ENCODE measurements at places on chromosomes 12 and 14.

DNA sequence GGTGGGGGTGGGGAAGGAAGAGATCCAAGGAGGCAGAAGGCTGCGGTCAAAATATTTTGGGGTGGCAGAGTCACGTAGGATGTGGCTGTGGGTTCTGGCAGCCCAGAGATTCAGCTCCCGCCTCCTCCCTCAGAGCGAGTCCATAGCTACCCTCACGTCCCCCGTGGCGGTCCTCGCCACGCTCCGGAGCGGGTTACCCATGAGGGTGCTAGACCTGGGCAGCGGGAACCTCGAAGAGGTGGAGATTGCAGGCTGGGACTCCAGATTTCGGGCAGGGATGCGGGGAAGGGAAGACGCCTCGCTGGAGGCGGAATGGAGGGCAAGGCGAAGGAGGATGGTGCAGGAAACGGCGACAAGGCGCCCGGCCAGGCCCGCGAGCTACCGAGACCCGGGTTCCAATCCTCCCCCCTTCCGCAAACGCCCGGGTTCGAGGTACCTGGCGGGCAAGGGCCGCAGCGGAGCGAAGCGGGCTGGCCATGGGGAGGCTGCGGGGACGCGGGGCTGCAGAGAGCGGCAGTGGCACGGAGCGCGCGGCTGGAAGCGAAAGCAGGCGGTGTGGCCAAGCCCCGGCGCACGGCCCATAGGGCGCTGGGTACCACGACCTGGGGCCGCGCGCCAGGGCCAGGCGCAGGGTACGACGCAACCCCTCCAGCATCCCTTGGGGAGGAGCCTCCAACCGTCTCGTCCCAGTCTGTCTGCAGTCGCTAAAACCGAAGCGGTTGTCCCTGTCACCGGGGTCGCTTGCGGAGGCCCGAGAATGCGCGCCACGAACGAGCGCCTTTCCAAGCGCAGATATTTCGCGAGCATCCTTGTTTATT lies 46.2 kb downstream of the BCAT1 start:
- no peaks in the 10 kb centered on the region for H3K27me3 ChIP-seq
- peak overlapping the region; percentile 84 for H3K4me3 ChIP-seq
- H3K36me3 ChIP-seq = peaks cover 10% of the 10 kb centered on the region
- H3K27ac ChIP-seq = peak overlapping the region; percentile 88

- no peak overlapping the region for H3K4me3 ChIP-seq
- H3K27ac ChIP-seq = no peak overlapping the region
- H3K36me3 ChIP-seq = no peaks in the 10 kb centered on the region
- no peaks in the 10 kb centered on the region for H3K27me3 ChIP-seq
- no peak for DNase-seq
Measured at GRCh38 chr12:92528586-92528985, 174.2 kb upstream of the PLEKHG7 start.

GRCh38 chr14:80565001-80565400 lies 353.7 kb upstream of the DIO2 start:
- no peaks in the 10 kb centered on the region for H3K27me3 ChIP-seq
- no peaks in the 10 kb centered on the region for H3K4me1 ChIP-seq
- no peaks in the 10 kb centered on the region for H3K36me3 ChIP-seq
- no peak for DNase-seq
- no peak overlapping the region for H3K4me3 ChIP-seq
- no peak overlapping the region for H3K27ac ChIP-seq

DNA sequence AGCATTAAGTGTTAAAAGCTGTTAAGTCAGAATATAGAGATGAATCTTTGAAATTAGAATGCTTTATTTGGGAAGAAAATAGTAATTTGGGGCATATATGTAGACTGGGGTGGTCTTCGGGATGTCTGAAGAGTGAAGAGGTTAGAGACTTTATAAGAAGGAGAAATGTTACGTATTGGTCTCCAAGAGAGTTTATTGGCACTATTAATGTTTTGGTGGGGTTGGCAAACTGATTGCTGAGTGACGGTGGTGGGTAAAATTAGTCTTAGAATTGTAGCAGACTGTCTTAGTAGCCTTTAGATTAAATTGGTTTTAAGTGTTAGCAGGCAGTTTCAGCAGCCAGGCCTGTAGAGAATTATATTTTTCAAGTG lies 4.9 kb upstream of the ATP23 start:
- H3K27ac ChIP-seq = peak overlapping the region; percentile 18
- no peaks in the 10 kb centered on the region for H3K36me3 ChIP-seq
- DNase-seq = no peak
- H3K4me3 ChIP-seq = peak overlapping the region; percentile 51
- H3K4me1 ChIP-seq = peaks cover 26% of the 10 kb centered on the region

- peaks cover 17% of the 10 kb centered on the region for H3K4me1 ChIP-seq
- DNase-seq = no peak
Measured at GRCh38 chr12:113154351-113154973, 4.9 kb downstream of the CFAP73 start.

DNA sequence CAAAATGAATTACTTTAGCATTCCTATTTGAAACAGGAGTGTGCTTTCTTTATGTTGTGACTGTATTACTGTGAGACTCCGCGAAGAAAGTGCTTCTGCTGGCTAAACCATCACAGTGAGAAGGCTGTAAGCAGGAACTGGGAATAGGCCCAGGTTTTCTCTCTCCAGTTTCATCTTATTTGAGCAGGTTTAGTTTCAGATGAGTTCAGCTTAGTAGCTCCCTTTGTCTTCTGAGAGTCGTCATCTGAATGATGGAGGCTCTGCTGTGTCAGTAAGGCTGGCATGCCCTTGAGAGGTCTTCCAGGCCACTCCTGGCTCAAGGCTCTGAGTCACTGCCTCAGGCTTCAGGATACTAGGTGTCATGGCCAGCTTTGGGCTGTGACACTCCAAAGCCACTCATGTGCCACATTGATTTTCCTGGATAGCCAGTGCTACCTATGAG lies 205.6 kb upstream of the RGS6 start:
- peak overlapping the region; percentile 64 for H3K27ac ChIP-seq
- H3K27me3 ChIP-seq = no peaks in the 10 kb centered on the region
- DNase-seq = no peak
- peaks cover 36% of the 10 kb centered on the region for H3K36me3 ChIP-seq
- peaks cover 33% of the 10 kb centered on the region for H3K4me1 ChIP-seq
- no peak overlapping the region for H3K4me3 ChIP-seq

DNA sequence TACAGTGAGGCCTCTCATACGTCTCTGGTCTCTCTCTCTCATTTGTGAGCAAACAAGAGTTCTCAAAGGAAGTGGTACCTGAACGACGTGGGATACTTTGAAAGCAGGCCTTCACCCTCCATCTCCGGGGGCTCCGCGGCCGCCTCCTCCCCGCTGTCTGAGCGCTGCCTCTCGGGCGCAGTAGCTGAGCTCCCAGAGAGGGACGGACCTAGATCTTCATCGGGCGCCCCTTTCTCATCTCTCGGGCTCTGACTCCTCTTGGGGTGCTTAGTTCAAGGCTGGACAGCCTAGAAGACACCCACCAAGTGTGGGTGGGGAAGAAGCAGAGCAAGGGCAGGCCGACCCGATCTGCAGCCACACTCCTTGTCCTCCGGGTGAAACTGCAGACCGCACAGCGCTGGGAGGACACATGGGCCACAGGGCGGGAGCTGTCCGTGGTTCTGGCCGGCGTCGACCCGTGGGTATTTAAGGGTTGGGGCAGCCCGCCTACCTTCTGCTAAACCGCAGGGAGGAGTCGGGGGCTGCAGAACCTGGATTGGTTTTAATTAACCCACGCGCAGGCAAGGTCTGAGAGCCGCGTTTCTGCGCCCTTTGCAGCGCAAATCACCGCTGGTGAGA lies 92.7 kb downstream of the PAH start:
- H3K4me3 ChIP-seq = peak overlapping the region; percentile 24
- peaks cover 3% of the 10 kb centered on the region for H3K4me1 ChIP-seq
- peaks cover 20% of the 10 kb centered on the region for H3K27me3 ChIP-seq

DNA sequence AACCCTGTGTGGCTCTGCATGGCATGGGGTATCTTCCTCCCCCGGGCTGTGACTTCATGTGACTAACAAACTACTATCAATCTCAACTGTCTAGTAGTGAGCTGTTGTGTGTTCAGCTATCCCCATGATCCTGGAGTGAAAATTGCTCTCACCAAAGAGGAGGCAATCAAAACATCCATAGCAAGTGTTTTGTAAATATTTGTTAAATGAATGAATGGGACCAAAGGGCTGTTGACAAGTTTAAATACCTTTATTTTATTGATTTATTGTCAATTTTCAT lies 138.1 kb upstream of the CPM start:
- DNase-seq = no peak
- H3K4me1 ChIP-seq = no peaks in the 10 kb centered on the region
- H3K36me3 ChIP-seq = no peaks in the 10 kb centered on the region
- H3K27me3 ChIP-seq = peaks cover 11% of the 10 kb centered on the region
- no peak overlapping the region for H3K27ac ChIP-seq
- H3K4me3 ChIP-seq = no peak overlapping the region

DNA sequence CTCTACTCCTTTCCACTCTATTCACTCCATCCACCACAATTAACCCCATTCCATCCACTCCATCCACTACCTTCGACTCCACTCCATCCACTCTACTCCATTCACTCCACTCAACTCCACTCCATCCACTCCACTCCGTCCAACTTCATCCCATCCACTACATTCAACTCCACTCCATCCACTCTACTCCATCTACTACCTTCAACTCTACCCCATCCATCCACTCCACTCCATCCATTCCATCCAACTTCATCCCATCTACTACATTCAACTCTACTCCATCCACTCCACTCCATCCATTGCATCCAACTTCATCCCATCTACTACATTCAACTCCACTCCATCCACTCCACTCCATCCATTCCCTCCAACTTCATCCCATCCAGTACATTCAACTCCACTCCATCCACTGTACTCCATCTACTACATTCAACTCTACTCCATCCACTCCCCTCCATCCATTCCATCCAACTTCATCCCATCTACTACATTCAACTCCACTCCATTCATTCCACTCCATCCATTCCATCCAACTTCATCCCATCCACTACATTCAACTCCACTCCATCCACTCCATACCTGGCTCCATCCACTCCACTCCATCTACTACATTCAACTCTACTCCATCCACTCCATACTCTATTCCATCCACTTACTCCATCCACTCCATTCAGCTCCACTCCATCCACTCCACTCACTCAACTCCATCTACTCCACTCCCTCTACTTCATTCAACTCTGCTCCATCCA lies 16.4 kb downstream of the HNF1A start:
- H3K36me3 ChIP-seq = no peaks in the 10 kb centered on the region
- H3K27me3 ChIP-seq = peaks cover 29% of the 10 kb centered on the region
- H3K4me3 ChIP-seq = no peak overlapping the region
- H3K4me1 ChIP-seq = peaks cover 8% of the 10 kb centered on the region

- no peaks in the 10 kb centered on the region for H3K36me3 ChIP-seq
- H3K4me3 ChIP-seq = no peak overlapping the region
- H3K4me1 ChIP-seq = peaks cover 49% of the 10 kb centered on the region
- no peaks in the 10 kb centered on the region for H3K27me3 ChIP-seq
- H3K27ac ChIP-seq = peak overlapping the region; percentile 85
- no peak for DNase-seq
Measured at GRCh38 chr14:69034612-69035262, 55.6 kb upstream of the ACTN1 start.

DNA sequence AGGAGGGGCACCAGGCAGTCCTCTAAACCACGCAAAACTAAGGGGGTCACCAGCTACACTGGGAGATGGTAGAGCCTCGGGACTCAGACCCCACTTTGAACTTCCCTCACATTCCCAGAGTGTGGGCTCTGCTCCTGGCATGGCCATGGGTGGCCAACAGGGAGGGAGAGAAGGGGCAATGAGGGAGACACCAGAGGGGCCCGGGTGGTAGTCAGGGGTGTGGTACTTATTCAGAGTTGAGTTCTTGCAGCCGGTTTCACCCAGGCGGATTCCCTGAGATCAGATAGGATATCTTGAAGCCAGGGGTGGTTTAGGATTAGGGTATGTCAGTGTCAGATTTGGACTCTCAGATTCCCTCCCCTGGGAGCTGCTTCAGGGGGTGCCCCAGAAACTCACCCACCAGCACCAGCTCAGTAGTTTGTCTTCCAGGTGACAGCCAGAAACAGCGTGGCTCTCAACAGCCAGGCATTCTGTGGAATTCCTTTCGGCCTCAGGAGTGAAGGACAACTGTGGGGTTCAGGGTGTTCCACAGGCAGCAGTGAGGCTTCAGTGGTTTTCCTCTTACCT lies 56.0 kb downstream of the ELK3 start:
- H3K27me3 ChIP-seq = no peaks in the 10 kb centered on the region
- no peak overlapping the region for H3K4me3 ChIP-seq
- H3K36me3 ChIP-seq = peaks cover 29% of the 10 kb centered on the region

GRCh38 chr12:110766311-110767154 lies 23.8 kb upstream of the PPP1CC start:
- H3K27me3 ChIP-seq = peaks cover 6% of the 10 kb centered on the region
- no peak overlapping the region for H3K27ac ChIP-seq
- no peak overlapping the region for H3K4me3 ChIP-seq

DNA sequence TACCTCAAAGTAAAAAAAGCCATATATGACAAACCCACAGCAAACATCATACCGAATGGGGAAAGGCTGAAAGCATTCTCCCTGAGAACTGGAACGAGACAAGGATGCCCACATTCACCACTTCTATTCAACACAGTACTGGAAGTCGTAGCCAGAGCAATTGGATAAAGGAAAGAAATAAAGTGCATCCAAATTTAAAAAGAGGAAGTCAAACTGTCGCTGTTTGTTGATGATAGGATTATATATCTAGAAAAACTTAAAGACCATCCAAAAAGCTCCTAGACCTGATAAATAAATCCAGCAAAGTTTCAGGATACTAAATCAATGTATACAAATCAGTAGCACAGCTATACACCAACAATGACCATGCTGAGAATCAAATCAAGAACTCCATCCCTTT lies 5.2 kb downstream of the NDUFA12 start:
- H3K27ac ChIP-seq = no peak overlapping the region
- H3K4me1 ChIP-seq = peaks cover 32% of the 10 kb centered on the region
- DNase-seq = no peak
- H3K4me3 ChIP-seq = no peak overlapping the region

DNA sequence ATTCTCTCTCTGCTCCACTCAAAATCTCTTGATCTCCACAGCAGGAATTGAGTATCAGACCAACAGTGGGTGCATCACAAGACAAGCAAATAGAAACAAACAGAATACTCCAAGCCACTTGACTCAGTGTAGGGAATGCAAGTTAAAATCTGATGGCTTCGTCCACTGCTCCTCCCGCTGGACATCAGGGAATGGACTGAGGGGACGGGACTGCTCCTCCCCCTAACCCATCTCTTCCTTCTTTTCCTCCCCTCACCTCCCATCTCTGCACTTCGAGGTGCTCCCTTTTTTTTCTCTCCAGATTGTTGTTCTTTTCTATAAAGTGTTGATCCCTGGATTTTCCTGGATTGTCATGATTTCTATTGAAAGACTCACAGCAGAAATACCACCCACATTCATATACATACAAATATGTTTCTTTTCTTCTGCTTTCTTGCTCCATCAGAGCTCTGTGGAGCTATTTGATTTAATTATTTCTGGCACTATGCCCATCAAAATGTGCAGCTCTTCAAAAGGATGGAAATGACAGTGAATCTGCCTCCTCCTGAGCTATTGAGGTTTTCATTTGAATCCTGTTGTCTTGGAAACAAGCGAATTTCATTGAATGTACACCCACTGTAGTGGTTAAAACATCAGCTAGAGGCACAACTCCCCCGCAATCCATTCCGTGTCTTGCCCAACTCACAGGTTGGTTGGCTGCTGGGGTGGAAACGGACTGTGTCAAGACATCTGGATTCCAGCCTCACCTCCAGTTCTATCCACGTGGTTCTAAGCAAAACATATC lies 199.7 kb downstream of the SPTSSA start:
- peaks cover 18% of the 10 kb centered on the region for H3K27me3 ChIP-seq
- H3K36me3 ChIP-seq = no peaks in the 10 kb centered on the region
- no peak overlapping the region for H3K27ac ChIP-seq
- no peaks in the 10 kb centered on the region for H3K4me1 ChIP-seq
- no peak for DNase-seq
- no peak overlapping the region for H3K4me3 ChIP-seq

Measured in chondrocyte (in vitro differentiated cells).